Activated naive CD8-positive, alpha-beta T cell treated with anti-CD3 and anti-CD28 coated beads, Interleukin-2, amount 10 ng/mL, durations not matched to agents 7 days and 5 days (primary cell): ENCODE measurements at places on chromosomes 12 and 14. TPM values are rescaled to one million over a fixed set of nuclear protein-coding genes. Genes with fewer than 3 reads are reported as not detected.

Gene SLC25A21
- not detected for total RNA-seq

Gene ARMH4
- not detected for total RNA-seq

GRCh38 chr12:95417372-95417771 lies 56.6 kb upstream of the METAP2 start:
- H3K27ac ChIP-seq = no peak overlapping the region
- H3K4me3 ChIP-seq = no peak overlapping the region
- H3K27me3 ChIP-seq = peaks cover 5% of the 10 kb centered on the region
- no peaks in the 10 kb centered on the region for H3K36me3 ChIP-seq

GRCh38 chr14:64878837-64879634 lies 671 bp downstream of the SPTB start:
- H3K36me3 ChIP-seq = no peaks in the 10 kb centered on the region
- H3K27ac ChIP-seq = no peak overlapping the region
- DNase-seq = peak; percentile 42
- peaks cover 77% of the 10 kb centered on the region for H3K27me3 ChIP-seq
- peak overlapping the region; percentile 44 for H3K4me3 ChIP-seq

- H3K4me1 ChIP-seq = no peaks in the 10 kb centered on the region
- DNase-seq = no peak
- no peaks in the 10 kb centered on the region for H3K36me3 ChIP-seq
Measured at GRCh38 chr12:119602734-119603094, 9.1 kb downstream of the TMEM233 start.

- H3K36me3 ChIP-seq = peaks cover 9% of the 10 kb centered on the region
- H3K4me1 ChIP-seq = peaks cover 7% of the 10 kb centered on the region
- no peak for DNase-seq
- H3K27ac ChIP-seq = no peak overlapping the region
- H3K4me3 ChIP-seq = no peak overlapping the region
Measured at GRCh38 chr12:71782017-71782416, 27.4 kb downstream of the RAB21 start.

GRCh38 chr14:67853715-67854114 lies 34.1 kb downstream of the RAD51B start:
- peaks cover 16% of the 10 kb centered on the region for H3K36me3 ChIP-seq
- no peak overlapping the region for H3K27ac ChIP-seq
- H3K27me3 ChIP-seq = no peaks in the 10 kb centered on the region

DNA sequence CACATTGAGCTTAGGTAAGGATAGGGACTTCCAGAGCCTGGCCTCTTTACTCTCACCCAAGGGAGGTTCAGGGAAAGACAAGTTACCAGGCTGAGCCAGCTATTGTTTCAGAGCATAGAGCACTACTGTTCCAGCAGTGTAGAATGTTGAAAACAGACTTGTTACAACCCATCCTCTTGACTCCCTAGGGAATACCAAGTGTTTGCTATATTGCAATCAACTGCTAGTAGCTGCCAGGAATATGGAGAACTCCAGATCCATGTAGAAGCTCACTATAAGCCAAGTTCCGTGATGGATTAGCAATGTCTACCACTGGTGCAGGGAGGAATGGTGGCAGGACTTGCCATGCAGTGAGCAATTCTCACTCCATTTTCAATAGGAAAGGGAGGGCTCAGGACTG lies 199.8 kb upstream of the RBM19 start:
- no peaks in the 10 kb centered on the region for H3K4me1 ChIP-seq
- no peak for DNase-seq
- H3K27me3 ChIP-seq = no peaks in the 10 kb centered on the region
- no peak overlapping the region for H3K4me3 ChIP-seq

- no peak overlapping the region for H3K4me3 ChIP-seq
- no peak for DNase-seq
- no peaks in the 10 kb centered on the region for H3K36me3 ChIP-seq
Measured at GRCh38 chr14:94016446-94016976, 9.6 kb upstream of the OTUB2 start.

GRCh38 chr14:105087308-105087962 lies 22.2 kb upstream of the GPR132 start:
- H3K36me3 ChIP-seq = no peaks in the 10 kb centered on the region
- H3K4me3 ChIP-seq = peak overlapping the region; percentile 78
- peaks cover 8% of the 10 kb centered on the region for H3K27me3 ChIP-seq
- H3K4me1 ChIP-seq = peaks cover 20% of the 10 kb centered on the region
